ENCODE measurements at places on chromosomes 12 and 14.

GRCh38 chr14:63952053-63952932 is 99.5 kb downstream of the SYNE2 start:
- DNase-seq: no peak

DNA sequence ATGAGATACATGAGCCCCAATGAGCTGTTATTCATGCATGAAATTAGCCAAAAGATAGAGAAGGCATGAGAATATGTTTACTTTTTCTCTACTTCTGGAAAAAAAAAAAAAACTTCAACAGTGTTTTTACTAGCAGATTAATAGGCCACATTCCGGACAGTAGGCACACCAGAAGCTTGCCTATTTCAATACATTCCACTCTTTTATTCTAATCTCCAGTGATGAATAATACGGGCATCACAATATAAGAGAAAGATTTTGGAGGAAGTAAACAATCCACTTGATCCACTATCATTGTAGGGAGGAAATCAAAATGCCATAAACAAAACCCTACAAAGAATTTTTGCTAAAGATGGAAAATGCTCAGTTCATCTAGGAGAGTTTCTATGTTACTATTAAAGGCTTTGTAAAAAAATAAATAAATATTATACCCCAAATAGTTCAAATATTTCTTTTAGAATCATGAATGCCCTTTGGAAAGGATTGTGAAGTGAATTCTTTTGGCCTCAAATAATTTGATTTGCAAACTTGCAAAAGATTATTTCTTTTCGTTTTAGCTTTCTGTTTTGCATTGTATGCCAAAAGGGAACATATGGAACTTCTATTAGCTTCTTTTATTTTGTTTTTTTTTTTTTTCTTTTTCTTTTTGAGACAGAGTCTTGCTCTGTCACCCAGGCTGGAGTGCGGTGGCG is 232.6 kb downstream of the EPS8 start:
- no peak for DNase-seq

- DNase-seq: no peak
These were observed 26.2 kb downstream of the OSBPL8 start for GRCh38 chr12:76533331-76533730.

GRCh38 chr12:89919241-89919906 is 210.7 kb upstream of the ATP2B1 start:
- DNase-seq: no peak

GRCh38 chr14:61222388-61222787 is 58.8 kb downstream of the TMEM30B start:
- DNase-seq: no peak

GRCh38 chr12:109685574-109686447 is 27.8 kb upstream of the FAM222A start:
- DNase-seq: no peak

DNA sequence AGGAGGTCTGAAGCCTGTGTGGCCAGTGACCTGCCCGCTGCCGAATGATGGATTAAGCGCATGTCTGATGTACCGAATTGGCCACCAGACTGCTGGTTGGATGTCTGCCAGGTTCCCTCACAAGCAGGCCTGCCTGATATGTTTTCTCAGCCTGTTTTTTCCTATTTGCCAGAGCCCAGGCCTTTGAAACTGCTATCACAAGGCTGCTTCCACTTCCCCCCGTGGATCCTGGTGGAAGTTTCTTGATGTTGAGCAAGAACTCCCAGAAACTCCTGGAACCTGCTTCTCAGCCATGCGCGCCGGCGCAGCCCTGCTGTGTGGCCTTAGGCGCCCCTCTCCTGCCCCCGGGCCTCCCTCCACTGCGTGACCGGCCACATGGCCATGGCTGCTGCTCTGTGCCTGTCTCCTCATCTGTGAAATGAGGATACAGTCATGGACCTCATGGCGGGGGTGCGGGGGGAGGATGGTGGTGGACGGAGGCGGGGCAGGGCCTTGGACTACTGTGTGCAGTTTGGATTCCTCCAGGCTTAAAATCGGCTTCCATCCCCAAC is 56.6 kb downstream of the CALM1 start:
- DNase-seq: peak; percentile 42

DNA sequence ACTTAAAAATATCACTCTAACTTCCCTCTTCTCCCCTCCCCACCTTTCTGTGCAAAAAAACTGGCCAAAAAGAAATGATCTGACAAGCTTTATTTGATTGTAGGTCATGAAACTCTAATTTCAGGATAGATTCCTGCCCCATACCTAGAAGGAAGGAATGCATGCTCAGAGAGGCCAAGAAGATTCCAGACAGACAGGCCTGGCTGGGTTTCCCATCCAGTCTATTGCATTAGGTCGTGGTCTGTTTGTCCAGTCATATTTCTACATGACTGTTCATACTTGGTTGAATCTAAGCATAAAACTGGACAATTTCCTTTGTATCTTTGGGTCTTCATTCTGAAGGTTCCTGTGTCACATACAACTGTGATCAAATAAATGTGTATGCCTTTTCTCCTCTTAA is 20.0 kb upstream of the SLC15A5 start:
- no peak for DNase-seq
